NCI-H187 treated with DMSO at 0.1 percent for 48 hours (cell line): ENCODE measurements at places on chromosomes 7 and 10.

DNA sequence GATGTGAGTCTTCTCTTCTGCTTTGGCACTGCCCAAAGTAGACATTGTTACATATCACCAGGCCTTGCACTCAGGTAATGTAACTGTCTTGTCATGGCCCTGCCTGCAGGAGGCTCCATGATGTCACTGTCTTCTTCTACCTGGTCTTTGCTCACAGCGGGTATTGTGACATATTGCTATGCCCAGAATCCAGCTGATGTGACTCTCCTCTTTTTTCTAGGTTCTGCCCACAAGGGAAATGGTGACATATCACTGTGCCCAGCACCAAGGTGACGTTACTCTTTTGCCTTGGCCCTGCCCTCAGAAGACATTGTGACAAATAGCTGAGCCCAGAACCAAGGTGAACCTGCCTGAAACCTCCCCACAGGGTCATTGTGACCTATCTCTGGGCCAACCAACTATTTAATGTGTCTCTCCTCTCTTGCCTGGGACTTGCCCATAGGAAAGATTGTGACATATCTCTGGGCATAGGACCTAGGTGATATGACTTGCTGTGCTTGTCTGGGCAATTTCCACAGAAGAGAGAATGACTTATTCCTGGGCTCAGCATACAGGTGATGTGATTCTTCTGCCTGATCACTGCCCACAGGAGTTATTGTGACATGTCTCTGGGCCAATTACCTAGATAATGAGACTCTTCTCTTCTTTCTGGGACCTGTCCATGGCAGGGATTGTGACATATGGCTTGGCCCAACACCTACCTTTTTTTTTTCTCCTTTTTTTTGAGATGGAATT, 26.5 kb upstream of the ZNF107 start:
- no peak for DNase-seq

GRCh38 chr7:98763441-98763840, 106.4 kb downstream of the TMEM130 start:
- no peak for DNase-seq

- no peak for DNase-seq
Observed at GRCh38 chr10:115861455-115861854, 411.6 kb downstream of the GFRA1 start.

- no peak for DNase-seq
Observed at GRCh38 chr7:133561396-133561795, 308.5 kb downstream of the EXOC4 start.

- no peak for DNase-seq
Observed at GRCh38 chr7:149252378-149252777, 9.6 kb upstream of the ZNF783 start.

- DNase-seq: no peak
Observed at GRCh38 chr7:40099837-40100236, 34.6 kb downstream of the MPLKIP start.

GRCh38 chr10:32481606-32482005, 35.7 kb downstream of the CCDC7 start:
- DNase-seq: no peak

- no peak for DNase-seq
Observed at GRCh38 chr7:37932543-37932942, 12.1 kb downstream of the EPDR1 start.
